ENCODE measurements at places on chromosomes 7 and 10.
A peak's percentile ranks its signal among the peaks of the same experiment; 100 is the strongest.

- no peak for DNase-seq
These were observed 143.7 kb downstream of the ELMO1 start for GRCh38 chr7:37304921-37305320.

DNA sequence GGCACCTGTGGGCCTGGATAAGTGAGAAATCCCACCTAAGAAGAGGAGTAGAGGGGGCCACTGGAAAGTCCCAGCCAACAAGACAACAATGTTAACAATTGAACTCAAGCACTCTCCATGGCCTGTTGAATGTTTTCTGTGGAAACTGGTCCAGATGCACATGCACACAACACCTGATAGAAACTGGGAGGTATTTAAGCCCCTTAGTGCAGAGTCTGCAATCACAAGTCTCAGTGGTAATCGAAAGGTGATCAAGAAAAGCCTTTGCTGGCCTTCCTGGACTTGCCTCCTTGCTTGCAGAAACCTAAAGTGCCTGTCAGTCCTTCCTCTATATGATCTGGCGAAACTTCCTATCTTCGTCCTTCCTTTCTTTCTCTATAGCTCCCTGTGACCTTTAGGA, 30.6 kb upstream of the HNRNPH3 start:
- no peak for DNase-seq

DNA sequence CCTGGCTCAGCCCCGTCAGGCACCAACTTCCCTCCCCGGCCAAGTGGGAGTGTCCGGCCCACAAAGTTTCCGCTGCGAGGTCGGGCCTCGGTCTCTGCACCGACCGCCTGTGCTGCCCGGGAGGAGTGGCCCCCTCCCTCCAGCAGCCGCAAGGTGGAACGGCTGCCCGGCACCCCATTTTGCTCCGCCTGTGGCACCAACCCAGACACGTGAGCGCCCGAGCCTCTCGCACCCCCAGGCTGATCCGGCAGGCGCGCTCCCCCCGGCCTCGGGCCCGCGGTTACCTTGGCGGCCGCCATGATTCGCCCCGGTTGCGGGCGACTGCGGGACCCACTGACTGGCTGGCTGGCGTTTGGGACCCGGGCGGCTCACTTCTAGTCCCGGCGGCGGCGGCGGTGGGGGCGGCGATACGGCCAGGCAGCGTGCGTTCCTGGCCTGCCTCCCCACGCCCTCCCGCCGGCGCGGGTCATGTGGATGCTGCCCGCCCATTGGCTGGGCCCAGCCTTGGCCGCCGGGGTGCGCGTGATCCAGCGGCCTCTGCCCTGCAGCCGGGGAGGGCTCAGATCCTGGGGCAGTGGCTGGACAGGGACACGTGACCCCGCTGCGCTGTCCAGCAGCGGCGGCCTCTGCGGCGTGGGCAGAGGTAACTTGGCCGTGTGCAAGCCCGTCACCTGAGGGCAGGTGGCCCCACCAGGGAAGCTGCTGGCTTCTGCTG, at the start of gene SLC25A13:
TSS of gene SLC25A13 (minus strand) at position 441 of the 715 bp plus-strand sequence. CDS start at position 299, 142 bp downstream.
- peak; percentile 77 for DNase-seq

DNA sequence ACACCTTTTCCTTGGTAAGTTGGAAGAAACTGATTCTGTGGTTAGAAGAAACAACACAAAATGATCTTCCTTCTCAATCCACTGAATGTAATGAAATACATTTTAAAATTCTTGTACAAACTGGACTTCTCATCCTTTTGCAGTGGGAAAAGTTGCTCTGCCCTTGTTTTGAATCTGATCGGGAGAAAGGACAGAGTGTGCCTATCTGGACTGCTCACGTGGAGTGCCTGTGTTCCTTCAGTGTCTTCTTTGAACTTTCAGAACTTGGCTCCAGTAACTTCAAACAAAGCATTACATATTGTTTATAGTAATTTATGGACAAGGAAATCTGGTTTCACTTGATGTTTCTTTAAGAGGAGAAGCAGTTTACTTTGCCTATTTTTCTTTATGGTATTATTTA, 17.1 kb downstream of the SLC26A3 start:
- no peak for DNase-seq

- no peak for DNase-seq
These were observed 224.5 kb upstream of the SP8 start for GRCh38 chr7:21011153-21011552.

DNA sequence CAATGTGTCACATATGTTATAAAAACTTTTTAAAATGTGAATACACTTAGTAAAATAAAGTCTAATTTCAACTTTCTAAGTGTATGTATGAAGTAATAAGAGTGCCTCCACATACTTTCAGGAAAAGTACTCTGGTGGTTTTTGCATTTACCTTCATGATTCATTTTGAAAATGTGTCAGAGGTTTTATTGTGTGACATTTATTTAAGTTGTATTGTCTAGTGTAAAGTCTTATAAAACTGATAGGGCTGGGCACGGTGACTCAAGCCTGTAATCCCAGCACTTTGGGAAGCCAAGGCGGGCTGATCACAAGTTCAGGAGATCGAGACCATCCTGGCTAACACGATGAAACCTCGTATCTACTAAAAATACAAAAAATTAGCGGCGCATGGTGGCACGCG, 226.5 kb downstream of the ITGB1 start:
- DNase-seq = no peak

GRCh38 chr7:132966754-132967469, 115.0 kb downstream of the CHCHD3 start:
- DNase-seq = no peak

DNA sequence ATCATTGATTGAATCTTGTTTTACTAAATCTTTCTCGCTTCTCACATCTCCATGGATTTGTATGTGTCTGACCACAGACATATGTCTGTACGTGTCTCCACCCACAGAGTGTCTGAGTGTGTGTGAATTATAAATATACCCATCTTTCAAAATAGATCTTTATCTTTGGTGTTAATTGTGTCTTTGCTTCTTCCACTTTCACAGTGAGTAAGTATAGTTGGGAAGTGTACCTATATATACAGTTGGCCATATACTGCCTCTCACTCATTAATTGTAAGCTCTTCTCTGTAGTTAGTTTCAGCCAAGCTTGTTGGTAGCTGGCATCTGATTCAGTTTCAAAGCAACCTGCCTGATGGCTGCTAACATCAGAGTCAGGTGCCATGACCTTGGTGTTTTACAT, 18.4 kb downstream of the EEPD1 start:
- no peak for DNase-seq

DNA sequence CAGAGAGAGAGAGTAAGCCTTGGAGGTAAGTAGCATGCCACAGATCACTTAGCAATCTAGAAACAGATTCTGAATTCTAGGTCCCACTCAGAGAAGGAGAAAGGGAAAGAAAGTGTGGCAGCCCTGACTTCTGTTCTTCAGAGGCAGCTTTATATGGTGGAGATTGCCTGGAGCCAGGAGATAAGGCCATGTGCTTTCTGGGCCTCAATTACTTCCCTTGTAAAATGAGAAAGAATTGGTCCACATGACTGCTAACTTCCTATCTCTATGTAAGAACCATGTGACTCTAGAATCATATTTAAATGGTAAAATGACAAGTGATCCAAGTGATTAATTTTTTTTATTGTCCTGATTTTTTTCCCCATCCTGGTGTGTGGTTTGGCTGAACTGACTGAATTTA, 64.1 kb downstream of the HHEX start:
- DNase-seq = no peak

DNA sequence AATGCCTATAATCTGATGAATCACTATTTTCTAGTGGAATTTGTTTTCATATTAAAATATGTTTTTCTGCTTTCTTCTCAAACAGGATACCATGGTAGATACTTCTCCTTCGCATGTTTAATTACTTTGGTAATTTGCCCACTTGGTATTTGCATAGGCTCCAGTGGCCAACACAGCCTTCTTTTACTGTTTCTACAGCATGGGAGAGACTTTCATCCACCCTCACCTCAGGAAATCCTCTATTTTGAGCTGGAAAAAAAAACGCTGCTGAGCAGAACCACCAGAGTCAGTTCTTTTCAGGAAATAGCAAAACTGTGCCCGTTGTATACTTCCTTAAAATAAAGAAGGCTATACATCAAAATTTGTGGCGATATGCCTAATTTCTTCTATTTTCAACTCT, 213.3 kb downstream of the MDFIC start:
- no peak for DNase-seq

- DNase-seq = no peak
These were observed 818.6 kb downstream of the GRID1 start for GRCh38 chr10:85548034-85548433.

GRCh38 chr7:102082693-102083368, 203.8 kb upstream of the SH2B2 start:
- no peak for DNase-seq

- no peak for DNase-seq
These were observed 28.5 kb downstream of the MAP3K8 start for GRCh38 chr10:30462513-30462912.

DNA sequence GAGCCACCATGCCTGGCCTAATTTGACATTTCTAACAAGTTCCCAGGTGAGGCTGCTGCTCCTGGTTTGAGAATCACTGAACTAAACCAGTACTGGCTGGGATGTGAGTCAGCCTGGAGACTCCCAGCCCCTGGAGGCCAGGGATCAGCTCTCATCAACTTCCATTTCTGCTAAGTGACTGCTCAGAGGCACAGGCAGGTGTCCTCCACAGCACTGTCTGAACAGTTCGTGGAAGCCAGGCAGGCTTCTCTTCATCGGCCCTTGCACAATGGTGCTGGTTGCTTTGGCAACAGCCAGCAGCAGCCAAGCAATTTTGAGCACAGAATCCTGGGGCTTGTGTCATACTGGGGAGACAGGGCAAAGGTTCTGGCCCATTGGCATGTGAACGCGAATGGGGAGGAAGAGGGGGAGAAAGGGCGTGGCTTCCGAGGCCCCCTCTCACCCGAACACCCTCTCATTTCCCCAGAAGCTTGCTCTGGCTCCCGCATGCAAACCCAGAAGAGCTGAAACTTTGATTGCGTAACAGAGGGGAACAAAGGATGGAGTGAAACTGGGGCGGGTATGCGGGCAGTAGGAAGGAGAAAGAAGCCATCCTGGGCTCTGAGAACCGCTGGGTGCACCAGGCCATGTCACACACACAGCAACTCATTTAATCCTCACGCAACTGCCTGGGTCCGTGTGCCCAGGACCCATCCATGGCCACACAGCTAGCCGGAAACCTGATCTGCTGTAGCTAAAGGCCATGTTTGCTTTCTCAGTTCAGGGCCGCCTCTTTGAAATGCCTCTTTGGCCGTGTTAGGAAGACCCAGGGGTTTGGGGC, 9.0 kb upstream of the POR start:
- peak; percentile 52 for DNase-seq

GRCh38 chr10:103814105-103814504, 41.3 kb downstream of the SH3PXD2A start:
- no peak for DNase-seq

DNA sequence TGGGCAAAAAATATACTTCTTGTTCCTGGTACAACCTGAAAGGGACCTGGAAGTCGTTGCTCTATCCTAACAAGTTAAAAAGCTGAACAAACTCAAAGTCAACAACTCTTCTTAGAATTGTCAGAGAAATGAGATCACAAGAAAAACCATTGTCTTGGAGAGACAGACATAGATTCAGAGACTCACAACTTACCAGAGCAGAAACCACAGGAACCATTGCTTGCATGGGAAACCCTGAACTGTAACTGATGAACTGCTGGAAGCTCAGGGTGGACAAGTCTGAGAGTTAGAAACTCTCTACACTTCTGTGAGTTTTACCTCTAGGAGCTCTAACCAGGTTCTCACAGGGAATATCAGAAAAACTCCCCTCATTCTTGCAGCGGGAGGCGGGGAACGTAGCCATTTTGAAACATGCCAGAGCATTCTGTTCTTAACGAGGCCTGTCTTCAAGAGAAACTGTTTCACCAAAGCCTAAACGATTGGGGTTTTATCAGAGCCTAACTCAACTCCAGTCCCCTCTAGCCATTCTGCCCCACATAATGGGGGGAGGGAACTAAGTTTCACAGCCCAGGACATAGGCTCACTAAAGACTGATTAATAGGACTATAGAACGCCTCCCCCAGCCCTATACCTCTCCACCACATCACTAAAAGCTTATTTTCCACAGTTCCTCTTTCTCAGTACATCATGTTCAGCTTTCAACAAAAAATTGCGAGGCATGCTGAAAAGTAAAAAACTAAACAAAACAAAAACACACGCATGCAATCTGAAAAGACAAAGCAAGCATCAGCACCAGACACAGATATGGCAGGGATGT, 12.0 kb upstream of the GSDME start:
- DNase-seq = no peak

GRCh38 chr10:130558746-130559546, 422.8 kb downstream of the GLRX3 start:
- no peak for DNase-seq

DNA sequence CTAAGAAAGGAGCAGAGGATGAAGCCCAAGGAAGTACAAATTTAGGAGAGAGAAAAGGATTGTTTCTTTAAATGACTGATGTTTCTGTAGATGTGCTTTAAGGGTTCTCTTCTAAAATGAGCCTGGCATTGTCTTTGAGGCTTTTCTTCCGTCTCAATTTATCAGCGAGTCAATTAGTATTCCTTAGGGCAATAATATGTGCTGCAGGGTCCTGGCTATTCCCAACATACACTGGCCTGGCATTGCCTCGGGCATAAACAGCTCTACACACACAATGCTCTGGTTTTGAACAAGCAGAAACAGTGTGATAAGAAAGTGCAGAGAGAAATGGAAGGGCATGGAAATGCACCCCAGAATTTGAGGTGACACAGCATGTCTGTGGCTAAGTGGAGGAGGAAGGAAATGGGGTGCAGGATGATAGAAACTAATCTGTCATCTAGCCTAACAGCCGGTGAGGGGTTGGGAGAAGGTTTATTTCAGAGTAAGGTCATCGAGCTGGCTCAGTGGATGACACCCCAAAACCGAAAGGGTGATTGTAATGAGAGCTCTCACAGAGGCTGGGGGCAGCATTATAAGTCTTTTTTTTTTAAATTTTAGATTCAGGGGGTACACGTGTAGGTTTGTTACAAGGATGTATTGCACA, 67.5 kb upstream of the ARHGAP21 start:
- DNase-seq = no peak

DNA sequence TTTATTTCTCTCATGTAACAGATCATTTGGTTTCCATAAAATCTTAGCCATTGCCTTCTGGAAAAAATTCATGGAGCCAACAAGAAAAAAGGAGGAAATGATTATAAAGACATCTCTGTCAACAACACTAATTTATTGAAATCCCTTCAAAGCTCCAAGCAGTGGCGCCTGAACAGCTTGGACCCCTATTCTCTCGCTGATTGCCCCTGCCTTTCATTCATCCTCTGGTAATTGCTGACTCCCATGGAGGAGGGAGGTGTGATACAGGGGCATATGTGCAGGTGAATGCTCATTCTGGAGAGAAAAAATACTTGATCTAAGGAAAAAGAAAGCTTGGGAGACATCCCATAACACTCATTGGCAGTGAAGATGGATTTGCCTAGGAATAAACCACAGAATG, 345.5 kb downstream of the FGFR2 start:
- DNase-seq = no peak

GRCh38 chr10:42972946-42973345, 103.9 kb upstream of the RET start:
- no peak for DNase-seq

- no peak for DNase-seq
These were observed 190.3 kb downstream of the TWIST1 start for GRCh38 chr7:18927134-18927533.

GRCh38 chr7:119919986-119920385, 353.0 kb upstream of the KCND2 start:
- no peak for DNase-seq

GRCh38 chr10:47317251-47317650, 5.0 kb upstream of the GDF2 start:
- DNase-seq = no peak
